Nephron progenitor cell (in vitro differentiated cells): ENCODE measurements at places on chromosomes 5 and 9.

- DNase-seq, result no peak
Measured at GRCh38 chr9:116160676-116161571, 7.3 kb downstream of the PAPPA start.

GRCh38 chr5:109300367-109300766 lies 109.4 kb downstream of the PJA2 start:
- DNase-seq, result no peak

DNA sequence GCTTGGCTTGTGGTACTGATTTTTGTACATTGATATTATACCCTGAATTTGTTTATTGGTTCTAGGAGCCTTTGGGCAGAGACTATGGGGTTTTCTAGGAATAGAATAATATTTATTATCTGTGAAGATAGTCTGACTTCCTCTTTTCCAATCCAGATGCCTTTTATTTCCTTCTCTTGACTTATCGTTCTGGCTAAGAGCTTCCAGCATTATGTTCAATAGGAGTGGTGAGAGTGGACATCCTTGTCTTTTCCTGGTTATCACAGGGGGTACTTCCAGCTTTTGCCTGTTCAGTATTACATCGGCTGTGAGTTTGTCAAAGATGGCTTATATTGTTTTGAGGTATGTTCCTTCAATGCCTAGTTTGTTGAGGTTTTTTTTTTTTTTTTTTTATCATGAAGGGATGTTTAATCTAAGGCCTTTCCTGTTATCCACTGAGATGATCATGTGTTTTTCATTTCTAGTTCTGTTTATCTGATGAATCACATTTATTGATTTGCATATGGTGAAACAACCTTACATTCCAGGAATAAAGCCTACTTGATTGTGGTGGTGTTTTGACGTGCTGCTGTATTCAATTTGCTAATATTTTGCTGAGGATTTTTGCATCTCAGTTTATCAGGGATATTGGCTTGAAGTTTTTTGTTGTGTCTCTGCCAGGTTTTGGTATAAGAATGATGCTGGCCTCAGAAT lies 77.5 kb downstream of the CERT1 start:
- DNase-seq, result no peak

DNA sequence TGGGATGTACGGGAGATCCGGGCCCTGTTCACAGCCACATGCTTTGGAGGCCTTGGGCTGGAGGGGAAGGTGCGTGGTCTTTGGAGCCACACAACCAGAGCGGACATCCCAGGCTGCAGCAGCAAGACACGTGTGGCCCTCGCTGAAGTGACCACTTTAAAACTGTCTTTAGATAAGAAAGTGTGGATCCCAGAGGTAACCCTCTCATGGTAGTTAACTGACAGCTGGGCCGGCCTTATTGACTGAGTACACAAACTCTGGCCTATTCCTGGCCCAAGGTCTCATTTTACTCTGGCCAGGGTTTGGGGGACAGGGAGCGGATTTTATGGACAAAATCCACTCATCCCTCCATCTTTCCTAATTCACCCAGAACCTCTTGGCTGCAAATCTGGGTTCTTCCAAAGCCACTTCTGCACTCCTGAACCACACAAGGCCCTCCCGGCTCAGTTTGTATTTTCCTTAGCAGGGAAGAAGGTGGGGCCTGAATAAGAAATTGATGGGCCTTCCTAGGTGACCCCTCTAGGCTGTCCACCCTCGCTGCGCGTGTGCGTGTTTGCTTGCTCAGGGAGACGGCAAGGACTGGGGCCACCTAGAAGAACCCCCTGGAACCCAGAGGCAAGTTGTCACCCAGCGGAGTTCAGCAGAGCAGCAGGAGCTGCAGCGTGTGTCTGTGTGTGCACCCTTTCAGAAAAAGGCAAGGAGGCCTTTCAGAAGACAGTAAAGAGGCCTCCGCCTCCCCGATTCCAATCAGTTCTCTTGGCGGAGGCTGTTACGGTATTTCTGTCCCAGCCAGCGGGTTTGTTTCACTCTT lies 73.3 kb upstream of the ORM1 start:
- DNase-seq, result no peak

GRCh38 chr5:53257806-53258373 lies 148.3 kb upstream of the MOCS2 start:
- no peak for DNase-seq

DNA sequence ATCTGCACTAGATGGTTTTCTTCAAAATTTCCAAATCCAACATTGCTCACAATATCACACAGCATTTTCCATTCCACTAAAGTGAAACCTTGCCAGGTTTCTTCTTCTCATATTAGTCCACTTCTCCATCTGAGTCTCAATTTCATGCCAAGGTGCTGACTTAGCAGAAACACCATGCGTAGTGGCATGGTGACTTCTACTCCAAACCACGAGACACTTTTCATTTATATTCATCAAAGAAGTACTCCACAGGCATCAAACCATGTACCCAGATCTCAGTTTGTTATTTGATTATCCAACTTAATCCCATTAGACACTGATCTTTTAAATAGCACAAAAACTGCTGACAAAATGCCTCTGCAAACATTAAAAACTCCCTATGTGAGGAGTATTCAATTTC lies 233.4 kb upstream of the ITGA1 start:
- DNase-seq, result no peak

GRCh38 chr9:28853477-28853876 lies 1280.2 kb upstream of the C9orf72 start:
- DNase-seq, result no peak

- no peak for DNase-seq
Measured at GRCh38 chr9:129612815-129613519, 7.9 kb downstream of the C9orf50 start.

- no peak for DNase-seq
Measured at GRCh38 chr9:8677741-8678140, 878.2 kb upstream of the DMAC1 start.

DNA sequence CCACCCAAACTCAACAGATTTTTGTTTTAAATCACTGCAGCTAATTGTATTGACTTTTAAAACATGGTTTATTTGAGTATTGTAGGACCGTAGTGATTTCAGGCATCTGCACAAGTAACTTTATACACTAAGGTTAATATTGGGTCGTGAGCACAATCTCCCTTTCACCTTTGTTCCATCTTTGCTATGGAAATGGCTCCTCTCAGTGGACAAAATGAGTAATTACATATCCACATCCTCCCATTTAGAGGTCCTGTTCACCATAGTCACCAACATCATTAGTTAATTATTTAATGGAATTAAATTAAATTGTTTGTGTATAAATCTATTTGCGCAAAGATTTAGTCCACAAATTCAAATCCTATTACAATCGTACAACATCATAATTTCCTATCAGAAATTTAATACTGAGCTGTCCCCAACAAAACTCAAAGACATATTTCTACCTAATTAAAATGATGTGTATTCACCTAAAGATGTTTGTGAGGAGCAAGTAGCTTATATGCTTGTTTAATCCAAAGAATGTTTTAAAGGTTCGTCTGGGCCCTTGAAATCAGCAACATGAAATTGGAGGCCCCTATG lies 173.0 kb upstream of the DAPK1 start:
- no peak for DNase-seq

GRCh38 chr5:159386028-159386711 lies 55.9 kb upstream of the IL12B start:
- DNase-seq, result no peak

DNA sequence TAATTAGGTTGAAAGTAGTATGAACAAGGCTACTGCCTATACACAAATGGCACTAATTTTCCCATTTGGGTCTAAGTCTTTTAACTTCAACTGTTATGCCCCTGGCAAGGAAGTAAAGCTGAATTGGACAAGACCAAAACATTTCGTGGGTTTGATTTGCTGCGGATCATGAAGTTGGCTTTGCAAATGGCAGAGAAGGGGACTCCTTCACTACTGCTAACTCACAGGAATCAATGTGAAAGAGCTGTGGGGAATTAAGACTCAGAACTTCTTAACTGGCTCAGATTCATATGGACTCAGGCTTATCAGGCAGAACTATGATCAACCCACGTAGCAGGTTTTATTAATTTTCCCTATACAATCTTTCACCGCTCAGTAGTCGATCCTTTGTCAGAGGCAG lies 73.8 kb upstream of the IFNE start:
- DNase-seq, result no peak

DNA sequence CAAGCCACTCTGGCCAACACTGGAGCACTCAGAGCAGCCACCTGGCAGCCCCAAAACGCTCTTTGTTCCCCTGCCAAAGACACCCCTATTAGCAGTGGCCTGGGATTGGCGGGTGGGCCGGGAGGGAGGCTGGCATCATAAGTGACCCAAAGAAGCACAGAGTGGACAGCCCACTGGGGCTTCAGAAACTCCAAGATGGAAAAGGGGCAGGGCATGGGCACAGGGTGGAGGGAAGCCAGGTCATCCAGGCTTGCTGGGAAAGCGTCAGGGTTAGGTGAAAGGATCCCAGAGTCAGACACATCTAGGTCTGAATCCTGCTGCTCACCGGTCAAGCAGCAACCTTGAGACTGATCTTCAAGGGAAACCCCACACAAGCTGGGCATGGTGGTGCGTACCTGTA lies 14.8 kb downstream of the EEIG1 start:
- DNase-seq, result no peak

- DNase-seq, result no peak
Measured at GRCh38 chr9:132797861-132798659, 80.0 kb downstream of the AK8 start.

GRCh38 chr5:175642998-175643397 lies 14.9 kb upstream of the HRH2 start:
- no peak for DNase-seq

DNA sequence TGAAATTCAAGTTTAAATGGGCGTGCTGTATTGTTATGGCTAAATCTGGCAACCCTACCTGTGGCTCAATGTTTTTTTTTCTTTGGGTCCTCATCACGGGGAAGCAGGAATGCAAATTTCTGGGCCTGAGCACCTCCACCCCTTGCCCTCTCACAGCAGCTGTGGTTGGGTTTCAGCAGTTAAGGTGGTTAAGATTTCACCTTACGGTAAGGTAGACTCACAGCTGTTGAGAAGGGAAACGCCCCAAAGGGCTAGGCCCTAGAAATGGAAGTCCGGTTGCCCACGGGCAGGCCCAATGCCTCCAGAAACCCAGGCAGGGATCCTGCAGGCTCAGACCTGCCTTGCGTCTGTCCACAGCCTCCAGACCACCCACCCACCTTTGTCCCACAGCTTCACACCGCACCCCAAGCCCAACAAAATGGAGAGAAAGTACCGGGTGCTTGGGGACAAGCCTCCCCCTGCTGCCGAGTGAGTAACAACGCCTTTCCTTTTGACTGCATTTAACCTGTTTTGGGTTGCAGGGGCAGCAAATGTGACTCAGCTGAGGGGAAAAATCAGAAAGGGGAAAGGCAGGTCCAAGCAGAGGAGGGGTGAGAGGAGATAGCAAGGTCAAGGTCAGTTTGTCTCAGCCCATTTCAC lies 48.1 kb upstream of the TDRD7 start:
- no peak for DNase-seq

- DNase-seq, result no peak
Measured at GRCh38 chr9:75907329-75907728, 16.9 kb downstream of the PCSK5 start.

GRCh38 chr5:8288334-8288733 lies 419.4 kb downstream of the MTRR start:
- no peak for DNase-seq

GRCh38 chr5:158392753-158393152 lies 533.8 kb upstream of the CLINT1 start:
- no peak for DNase-seq

DNA sequence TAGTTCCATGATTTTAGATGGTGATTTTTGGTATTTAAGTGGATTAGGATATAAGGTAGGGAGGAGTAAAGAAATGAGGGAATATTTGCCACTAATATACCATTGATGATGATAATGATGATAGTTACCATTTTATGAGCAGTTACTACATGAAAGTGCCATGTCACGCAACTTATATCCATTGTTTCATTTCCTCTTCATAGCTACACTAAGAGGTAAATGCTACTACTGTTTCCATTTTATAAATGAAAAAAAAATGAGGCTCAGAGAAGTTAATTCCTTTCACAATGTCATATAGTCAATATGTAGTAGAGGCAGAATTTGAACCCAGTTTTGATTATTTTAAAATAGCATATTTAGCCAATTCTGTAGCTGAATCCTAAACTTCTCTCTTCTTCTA lies 112.2 kb upstream of the ADRA1B start:
- no peak for DNase-seq

- DNase-seq, result no peak
Measured at GRCh38 chr9:99485459-99485858, 263.4 kb downstream of the SEC61B start.

DNA sequence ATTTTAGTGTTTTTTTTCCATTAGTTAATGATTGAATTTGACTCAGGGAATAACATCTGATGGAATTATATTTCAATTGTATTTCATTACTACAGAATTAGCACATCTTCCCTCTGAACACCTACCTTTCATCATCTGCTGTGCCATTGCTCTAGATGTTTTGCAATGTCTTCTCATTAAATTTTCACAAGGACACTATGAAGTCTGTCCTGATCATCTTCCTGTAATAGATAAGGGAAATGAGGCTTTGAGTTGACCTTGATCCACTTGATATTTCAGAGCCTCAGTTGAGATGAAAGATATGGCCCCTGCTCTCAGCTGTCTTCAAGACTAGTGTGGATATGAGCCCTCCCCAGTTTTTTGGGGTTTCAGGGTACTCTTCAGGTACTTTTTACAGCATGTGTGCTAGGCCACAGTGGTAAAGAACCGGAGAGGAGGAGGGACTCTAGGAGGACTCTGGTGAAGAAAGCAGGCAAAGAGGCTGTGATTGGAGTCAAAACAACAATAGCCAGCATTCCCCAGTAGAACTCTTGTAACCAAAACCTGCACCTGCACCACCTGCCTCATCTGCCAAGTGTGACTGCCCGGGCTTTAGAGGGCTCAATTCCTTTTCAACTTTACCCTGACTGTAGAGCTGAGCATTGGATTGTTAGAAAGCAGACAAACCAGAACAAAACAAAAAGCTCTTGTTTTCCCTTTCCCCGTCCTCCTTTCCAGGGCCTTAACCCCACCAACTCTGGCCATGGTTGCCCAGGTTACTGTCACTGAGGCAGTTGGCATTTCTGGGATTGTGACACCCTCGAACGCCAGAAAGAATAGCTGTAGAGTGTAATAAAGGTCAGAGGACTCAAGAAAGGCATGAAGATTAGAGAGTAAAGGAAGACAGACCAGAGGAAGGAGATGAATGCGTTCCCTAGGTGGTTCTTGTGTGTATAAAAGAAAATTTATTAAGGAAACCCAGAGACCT lies 56.3 kb downstream of the ERAP1 start:
- DNase-seq, result no peak

- DNase-seq, result no peak
Measured at GRCh38 chr5:150021491-150022157, 21.1 kb downstream of the HMGXB3 start.

- no peak for DNase-seq
Measured at GRCh38 chr5:73116506-73116905, 3.9 kb upstream of the TMEM171 start.

DNA sequence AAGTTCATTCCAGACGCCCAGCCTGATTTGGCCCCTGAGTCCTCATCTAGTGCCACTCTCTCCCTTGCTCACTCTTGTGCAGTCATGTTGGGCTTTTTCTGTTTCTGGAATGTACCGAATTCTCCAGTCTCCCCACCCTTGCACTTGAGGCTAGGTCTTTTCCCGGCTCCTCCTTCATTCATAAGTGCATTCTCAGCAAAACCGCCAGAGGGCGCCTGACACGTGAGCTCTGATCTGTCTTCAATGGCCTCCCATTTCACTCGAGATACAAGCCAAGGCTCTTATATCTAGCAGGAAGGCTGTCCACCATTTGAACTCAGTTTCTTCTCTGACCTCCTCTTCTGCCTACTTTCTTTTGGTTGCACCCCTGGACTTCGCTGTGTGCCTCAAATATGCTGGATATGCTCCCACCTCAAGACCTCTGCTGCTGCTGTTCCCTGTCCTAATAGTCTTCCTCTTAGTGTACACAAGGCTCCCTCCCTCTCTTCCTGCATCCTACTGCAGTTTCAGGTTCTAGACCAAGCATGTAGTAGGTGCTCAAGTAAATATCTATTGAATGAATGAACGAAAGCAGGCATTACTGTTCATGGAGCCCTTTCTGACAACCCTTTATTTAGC lies 568.1 kb upstream of the WWC1 start:
- peak; percentile 82 for DNase-seq
